Myocyte (in vitro differentiated cells): ENCODE measurements at places on chromosomes 3 and 15.

GRCh38 chr3:125109536-125109925 lies 53.7 kb upstream of the HEG1 start:
- DNase-seq = no peak

GRCh38 chr3:78825118-78825857 lies 942.5 kb downstream of the ROBO1 start:
- no peak for DNase-seq

DNA sequence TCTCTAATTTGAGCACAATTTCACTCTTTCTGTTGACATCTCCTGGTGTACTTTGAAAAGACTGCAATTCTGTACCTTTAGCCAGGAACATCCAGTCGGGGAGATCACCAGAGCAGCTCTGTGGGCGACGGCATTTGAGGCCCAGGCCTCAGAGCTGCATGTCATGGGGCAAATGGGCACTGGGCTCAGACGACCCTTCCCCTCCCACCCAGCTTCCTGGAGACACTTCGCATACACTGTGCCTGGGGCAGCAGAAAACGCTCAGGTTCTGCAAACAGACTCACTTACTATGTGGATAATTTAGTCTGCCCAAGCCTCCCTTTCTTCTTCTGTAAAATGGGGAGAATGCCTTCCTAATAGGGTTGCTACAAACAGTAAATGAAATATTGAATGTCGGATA lies 96.9 kb downstream of the HMG20A start:
- DNase-seq = no peak

GRCh38 chr15:86439614-86440013 lies 359.9 kb downstream of the AGBL1 start:
- peak; percentile 10 for DNase-seq

DNA sequence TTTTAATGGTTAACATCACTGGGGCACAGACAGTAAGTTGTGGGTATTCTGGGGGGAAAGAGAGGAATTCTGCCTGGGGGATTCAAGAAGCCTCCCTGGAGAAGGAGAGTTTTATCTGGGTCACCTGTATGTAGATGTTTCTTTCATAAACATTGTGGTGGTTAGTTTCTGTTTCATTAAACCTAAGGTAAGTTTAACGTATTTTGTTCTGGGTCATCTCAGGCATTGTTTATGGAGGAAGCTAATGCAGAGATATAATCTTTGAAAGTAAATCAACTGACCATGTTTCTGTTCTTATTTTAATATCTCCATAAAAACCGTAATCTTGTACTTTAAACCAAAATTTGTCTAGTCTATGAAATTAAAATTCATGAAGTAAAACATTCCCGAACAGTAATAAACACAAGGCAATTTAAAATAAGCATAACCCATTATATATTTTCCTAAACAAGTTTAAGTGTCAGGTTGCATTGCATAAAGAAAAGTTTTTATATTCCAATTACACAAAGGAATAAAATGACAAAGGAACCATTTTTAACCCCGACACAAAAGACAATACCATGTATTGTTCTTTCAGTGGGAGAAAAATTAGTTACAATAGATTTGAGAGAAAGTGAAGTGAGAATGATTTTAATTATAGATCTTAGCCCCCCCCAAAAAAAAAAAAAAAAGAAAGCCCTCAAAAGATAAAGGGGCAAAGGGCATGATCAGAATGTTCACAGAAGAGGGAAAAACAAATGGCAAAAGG lies 274.6 kb upstream of the TBL1XR1 start:
- DNase-seq = no peak

- no peak for DNase-seq
These were observed 9.7 kb upstream of the XIRP1 start for GRCh38 chr3:39202094-39202493.

DNA sequence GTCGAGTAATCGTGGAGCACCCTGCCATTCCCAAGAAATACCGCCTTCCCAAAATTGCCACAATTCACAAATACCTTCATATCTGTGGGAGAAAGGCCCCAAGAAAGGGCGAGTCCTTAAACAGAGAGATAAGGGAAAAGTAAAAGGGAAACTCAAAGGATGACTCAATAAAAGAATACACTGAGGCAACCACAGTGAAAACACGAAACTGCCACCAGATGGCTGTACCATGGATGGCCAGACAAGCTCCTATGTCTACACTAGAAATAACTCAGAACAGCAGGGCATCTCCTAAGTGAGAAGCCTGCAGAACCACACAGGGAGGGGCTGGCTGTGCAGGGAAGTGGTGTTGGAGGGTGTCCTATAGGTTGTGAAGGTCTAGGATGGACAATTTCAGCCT lies 25.0 kb downstream of the SRGAP3 start:
- no peak for DNase-seq

DNA sequence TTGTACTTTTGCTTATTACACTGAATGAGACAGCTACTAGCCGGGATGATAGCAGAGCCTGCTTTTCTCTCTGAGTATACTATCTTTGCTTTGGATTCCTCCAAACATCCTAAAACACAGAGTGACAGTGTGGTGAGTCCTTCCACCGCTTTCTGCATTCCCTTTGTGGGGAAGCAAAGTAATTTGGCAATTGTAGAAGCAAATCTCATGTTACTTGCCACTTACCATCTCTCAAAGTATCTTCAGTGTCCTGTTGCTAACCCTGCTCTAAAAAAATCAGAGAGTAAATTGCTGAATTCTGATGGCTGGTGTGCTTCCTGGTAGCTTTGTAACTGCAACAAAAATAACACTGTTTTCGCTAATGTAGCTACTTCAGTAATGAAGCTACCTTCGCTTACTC lies 92.4 kb upstream of the LRRFIP2 start:
- DNase-seq = peak; percentile 60

- DNase-seq = no peak
These were observed 13.9 kb downstream of the PPM1M start for GRCh38 chr3:52259448-52259847.

DNA sequence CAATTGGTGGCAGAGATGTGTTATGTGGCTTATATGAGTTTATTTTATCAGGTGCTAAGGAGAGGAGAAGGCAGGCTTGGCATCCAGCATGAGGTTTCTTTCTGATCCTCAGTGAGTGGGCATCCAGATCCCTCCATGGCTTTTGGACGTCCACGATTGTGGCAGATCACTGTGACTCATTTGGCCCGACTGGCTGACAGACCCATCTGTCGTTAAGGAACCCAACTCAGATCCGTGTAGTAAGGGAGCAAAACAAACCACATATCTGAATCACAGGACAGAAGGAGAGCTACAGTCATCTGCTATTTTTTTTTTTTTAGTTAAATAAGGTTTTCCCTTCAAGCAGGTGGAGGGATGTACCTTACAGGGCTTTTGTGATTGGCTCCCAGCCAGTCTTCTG lies 197.0 kb upstream of the KCNH8 start:
- DNase-seq = peak; percentile 2

DNA sequence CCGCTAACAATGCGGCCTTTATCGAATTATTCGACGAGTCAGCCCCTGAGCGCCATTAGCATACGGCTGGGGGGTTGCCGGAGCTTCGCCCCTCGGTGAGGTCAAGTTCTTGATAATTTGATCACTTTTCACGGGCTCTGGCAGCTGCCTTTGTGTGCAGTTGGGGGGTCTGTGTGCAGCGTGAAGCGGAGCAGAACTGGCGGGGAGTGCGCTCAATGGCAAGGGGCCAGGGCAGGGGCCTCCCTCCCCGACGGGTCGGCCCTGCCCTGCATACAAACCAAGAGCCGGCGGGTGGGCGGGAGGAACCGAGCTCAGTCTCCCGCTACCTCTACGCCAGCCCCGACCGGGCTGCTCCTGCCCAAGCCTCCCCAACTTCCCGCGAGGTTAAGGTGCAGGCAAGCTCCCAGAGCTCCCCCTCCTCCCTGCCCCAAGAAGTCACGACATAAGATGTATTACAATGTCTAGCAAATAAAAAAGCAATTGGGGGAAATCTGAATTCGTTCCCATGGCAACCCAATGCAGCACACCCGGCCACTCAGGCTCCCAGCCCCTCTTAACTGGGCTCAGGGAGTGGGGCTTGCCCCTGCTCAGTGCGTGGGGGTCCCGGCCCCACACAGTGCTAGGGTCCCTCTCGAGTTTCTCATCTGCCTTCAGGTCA lies 34.1 kb upstream of the POLG start:
- DNase-seq = no peak

GRCh38 chr15:47484059-47484458 lies 233.2 kb upstream of the SEMA6D start:
- no peak for DNase-seq

- no peak for DNase-seq
These were observed 38.1 kb upstream of the TMC3 start for GRCh38 chr15:81411969-81412633.

DNA sequence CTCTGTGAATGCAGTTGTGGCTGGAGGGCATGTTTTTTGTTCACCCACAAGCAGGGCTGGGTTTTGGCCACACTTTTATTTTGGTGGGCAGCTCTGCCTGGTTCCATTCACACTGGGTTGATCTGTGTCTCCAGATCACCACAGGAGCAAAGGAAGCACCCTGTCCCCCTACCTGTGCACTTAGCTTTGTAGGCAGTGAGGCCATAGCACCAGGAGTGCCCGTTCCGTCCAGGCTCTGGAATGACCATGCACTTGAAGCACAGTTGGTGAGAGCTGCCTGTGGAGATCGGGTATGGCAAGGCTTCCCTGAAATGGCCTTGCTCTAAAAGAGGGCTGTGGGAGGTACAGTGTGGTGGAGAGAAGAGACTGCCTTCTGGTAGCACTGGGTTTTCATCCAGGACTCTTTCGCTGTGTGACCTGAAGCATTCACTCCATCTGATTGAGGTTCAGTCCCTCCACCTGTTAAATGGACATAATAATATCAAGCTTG lies 31.7 kb downstream of the MINAR1 start:
- DNase-seq = no peak

- DNase-seq = peak; percentile 71
These were observed 20.3 kb upstream of the ABTB1 start for GRCh38 chr3:127652246-127652995.

- DNase-seq = no peak
These were observed 116.7 kb downstream of the MCTP2 start for GRCh38 chr15:94348084-94348483.

GRCh38 chr3:81274671-81275070 lies 486.8 kb downstream of the GBE1 start:
- DNase-seq = no peak

DNA sequence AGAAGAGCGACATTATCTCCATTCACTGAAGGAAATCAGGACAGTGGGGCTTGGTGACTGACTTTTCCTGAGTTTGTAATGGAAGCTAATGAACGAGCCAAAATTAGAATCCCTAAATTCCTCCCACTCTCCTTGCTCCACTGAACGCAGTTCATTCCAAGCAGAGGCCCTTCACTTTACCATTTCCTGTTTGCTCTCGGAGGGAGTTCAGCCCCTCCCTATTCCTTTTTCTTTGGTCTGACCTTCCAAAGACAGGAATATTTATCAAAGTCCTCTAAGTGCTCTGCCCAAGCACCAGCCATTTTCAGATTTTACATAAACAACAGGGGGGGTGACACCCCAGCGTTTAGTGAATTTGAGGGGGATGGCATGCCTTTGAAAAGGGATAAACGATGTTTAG lies 24.0 kb upstream of the PTPRG start:
- no peak for DNase-seq

- DNase-seq = peak; percentile 30
These were observed 346.8 kb downstream of the CNTN3 start for GRCh38 chr3:74267588-74268184.

DNA sequence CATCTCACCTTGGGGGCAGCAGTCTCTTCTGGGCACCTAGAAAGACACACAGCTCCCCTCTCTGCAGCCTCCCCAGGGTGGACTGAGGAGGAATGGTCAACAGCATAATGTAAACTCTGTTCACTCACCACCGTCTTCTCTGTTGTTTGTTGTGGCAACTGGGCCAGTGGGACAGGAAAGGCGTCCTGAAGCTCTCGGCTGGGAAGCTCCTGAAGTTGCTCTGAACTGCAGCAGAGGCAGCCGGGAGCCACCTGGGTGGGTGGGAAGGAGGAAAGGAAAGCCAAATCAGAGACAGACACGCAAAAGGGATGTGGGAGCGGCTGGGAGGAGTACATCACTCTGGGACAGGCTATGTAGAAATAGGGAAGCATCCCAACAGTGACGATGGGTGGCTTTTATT lies 52.7 kb downstream of the MYLK start:
- DNase-seq = no peak

DNA sequence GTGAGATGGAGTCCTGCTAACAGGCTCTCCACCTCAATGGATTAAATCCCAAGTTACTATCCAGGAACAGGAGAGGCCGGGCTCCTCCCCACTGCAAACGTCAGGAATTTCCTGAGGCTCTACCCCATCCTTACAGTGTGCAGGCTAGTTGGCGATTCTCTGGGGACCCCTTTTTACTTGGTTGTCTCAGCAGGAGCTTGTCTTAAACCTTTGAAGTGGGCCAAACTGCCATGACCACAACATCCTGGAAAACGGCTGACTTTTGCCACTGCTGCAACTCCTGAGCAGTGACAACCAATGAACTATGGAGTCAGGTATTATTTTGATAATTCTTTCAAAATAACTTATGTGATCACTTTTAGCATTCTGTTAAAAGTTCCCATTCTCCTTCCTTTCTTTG lies 440.9 kb upstream of the CCDC54 start:
- DNase-seq = no peak

DNA sequence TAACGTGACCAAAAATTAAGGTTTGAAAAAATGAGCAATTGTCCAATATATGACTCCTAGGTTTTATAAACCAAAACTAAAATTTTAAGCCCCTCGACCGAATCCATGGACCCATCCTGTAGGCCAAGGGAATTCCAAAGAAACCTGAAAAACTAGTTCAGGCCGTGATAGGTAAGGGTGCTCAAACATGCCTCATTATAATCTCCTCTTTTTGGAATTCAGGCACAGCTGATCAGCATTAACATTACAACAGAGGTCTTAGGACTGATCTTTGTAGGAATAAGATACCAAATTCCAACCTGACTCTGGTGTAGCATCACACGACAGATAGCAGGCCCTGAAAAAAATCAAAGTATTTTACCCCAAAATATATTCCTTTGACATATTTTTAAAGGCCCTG lies 155.7 kb downstream of the NEK10 start:
- DNase-seq = no peak

DNA sequence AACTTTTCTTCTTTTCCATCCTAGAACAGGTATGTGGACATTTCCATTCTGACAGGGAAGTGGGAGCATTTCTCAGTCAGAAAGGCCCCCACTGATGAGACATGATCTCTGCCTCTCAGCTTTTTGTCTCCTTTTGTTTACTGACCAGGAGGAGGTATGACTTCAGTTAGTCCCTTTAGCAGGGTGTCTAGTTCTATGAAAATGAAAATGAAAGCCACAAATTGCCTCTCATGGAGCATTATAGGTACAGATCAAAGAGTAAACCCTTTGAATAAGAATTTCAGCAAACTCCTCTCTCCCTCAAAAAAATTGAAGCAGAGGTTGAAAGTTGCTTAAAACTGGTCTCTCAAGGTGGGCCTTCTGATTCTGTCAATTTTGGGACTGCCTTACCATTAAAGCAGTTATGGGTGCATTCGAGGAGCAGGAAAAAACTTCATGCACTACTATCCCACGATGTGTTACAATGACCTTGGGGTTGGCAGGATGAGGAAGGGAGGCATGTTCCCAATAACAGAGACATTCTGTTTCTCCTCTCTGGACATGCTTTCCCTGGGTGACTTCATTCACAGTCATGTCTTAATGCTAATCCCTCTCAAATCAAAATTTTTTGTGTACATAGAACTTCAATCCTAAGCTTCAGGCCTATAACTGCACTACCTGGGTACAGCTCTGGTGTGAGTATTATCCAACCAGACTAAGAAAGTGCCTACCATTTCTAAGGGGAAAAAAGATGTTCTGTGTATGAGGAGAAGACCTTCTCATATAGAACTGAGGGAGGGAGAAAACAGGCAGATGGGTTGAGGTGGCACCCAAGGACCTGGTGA lies 50.6 kb upstream of the TBC1D23 start:
- DNase-seq = no peak

- no peak for DNase-seq
These were observed 228.4 kb upstream of the COL8A1 start for GRCh38 chr3:99409961-99410360.
